Stimulated activated CD4-positive, alpha-beta T cell treated with anti-CD3 and anti-CD28 coated beads, Interleukin-1b, Interleukin-23, amount 100 ng/mL, for 1 hour (primary cell): ENCODE measurements at places on chromosomes 3 and 15.

DNA sequence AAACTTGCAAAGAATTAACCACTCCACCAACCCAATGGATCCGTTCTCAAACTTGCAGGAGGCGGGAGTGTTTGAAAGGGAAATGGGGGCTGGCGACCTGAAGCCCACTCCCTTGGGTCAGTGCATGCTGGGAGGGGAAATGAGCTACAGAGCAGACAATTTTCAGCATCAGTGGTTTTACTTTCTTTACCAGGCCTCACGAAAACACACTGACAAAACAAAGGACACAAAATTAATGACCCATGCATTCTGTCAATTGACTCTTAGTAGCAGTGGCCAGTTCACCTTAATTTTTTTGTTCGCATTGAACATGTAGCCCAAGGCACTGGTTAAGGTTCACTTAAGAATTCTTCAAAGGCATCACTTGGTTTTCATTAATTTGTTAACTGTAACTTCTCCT is 413.5 kb downstream of the MECOM start:
- no peak for DNase-seq

DNA sequence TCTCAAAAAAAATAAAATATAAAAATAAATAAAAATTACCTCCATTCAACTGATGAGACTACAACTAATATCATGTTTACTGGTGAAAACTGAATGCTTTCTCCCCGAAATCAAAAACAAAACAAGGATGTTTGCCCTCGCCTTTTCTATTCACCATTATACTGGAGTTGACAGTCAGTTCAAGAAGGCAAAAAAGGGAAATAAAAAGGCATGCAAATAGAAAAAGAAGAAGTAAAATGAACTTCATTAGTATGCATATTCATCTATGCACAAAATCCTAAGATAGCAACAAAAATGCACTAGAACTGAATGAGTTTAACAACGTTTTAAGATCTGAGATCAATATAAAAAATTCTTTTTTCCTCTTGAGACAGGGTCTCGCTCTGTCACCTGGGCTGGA is 72.7 kb upstream of the FAM174B start:
- no peak for DNase-seq

DNA sequence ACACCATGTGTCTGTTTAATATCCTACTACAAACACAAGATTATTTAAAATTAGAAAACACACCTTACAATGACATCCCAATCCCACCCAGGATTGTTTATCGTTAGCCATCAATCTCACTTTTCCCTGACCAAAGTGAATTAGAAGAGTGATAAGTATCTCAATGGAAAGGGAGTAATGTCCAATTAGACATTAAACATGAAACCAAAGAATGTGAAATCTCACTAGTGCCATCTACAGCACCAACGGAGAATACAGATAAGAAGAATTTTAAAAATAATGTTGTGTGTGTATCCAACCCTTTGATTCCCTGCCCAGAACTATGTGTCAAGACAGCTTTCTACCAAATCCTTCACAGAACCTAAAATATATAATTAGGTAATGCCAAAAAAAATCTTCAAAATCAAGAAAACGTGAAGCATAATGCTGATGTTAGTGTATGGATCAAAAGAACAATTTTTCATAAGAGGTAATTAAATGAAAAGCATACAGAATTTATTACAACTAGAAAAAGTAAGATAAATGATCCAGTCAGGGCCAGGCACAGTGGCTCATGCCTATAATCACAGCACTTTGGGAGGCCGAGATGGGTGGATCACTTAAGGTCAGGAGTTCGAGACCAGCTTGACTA is 64.2 kb downstream of the SCAPER start:
- DNase-seq: no peak

DNA sequence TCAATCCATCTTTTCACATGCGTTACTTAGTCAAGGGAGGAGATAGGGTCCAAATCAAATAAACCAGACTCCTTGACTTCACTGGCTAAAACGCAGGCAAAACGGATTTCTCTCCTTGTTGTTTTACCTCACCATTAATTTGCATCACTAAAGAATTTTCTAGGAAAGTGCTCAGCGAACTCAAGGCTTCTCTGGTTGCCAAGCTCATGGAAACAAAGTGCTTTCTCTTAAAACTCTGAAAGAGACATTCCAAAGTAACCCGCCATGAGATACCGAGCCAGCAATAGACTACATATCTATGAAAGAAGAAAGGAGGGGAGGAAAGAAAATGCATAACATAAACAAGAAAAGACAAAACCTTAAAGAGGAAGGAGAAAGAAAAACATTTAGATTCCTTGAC is 211.7 kb upstream of the WNT5A start:
- no peak for DNase-seq

GRCh38 chr3:129429080-129429451 is 630 bp upstream of the EFCAB12 start:
- DNase-seq: no peak

DNA sequence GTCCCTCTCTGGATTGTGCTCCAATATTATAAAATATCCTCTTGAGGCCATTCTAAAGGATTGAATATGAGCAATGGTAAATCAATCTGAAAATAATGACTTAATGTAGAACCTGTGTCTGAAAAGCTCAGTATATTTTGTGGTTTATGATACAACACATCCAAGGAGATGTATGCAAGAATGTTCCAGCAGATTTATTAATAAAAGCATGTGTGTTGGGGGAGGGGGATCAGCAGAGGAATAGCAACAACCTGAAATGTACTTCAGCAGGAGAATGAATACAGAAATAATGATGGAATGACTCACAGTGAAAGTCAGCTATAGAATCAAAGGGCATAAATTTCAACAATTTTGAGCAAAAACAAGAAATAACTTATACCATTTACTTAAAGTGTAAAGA is 56.7 kb upstream of the NUDT16 start:
- DNase-seq: no peak

- DNase-seq: no peak
Measured at GRCh38 chr3:129276385-129276784, 2.3 kb upstream of the HMCES start.

DNA sequence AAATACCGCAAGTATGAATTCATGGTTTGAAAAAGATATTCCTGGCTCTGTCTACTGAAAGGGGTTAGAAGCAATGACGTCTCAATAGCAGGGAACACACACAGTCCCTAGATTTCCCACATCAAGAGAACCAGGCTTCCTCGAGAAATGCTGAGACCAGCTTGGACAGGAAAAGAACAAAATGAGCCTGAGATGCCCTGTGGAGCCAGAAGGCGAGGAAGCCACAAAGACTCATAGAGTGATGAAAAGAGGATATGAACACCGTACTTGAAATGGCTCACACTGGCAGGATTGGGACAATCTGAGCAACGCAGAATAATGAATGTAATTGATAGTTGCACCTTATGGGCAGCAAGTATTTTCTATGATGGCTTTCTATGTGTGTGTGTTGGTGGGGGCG is 302.4 kb upstream of the ATP10A start:
- no peak for DNase-seq

DNA sequence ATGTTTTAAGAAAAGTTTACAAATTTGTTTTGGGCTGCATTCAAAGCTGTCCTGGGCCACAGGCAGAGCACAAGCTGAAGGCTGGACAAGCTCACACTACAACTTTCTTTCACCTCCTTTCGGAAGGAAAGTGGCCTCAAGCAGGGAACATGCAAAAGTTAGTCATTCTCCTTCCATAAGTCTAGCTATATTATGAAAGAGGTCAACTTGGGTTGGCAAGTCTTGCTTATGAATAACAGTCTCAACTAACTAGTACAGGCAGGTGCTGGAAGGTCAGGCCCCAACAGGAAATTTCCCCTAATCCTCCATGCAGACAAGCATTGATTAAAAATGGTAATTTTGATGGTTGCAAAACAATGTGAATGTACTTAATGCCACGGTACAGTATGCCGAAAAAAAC is 69.4 kb downstream of the OSBPL10 start:
- DNase-seq: no peak

DNA sequence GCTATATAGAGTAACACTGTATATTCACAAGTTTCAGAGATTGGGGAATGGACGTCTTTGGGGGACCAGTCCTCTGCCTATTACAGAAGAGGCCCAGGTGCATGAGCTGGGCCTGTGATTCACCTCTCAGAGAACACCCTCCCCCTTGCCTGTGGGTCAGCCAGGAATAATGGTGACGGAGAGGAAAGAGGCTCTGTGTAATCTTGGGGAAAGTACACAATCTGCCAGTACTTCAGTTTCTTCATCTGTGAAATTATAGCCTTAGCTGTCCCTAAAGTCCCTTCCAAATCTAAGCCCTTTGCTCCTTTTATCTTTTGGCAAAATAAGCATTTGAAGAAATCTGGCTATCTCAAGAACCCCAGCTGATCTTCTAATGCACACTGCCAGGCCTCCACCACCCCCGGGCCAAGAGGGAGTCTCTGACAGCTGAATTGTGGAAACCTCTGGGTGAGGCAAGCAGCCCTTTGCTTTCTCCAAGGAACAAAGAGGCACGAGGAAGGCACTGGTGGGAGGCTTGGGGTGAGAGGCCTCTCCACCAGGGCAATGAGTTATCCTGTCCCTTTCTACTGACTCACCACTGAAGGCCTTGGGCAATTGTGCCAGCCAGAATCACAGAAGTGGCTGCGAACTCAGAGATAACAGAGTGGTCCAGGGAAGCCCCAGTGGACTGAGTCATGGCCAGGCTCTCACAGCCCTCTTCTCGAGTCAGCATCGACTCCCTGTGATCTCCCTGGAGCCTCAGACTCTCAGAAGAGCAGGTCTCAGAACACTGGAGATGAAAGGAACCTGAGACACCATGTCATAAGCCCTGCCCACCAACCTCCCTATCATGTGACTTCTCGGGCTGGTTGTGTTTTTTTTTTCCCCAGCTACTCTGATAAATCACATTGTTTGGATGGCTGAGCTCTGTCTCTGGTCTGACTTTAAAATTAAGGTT is 31.8 kb downstream of the CCNL1 start:
- DNase-seq: peak; percentile 26

DNA sequence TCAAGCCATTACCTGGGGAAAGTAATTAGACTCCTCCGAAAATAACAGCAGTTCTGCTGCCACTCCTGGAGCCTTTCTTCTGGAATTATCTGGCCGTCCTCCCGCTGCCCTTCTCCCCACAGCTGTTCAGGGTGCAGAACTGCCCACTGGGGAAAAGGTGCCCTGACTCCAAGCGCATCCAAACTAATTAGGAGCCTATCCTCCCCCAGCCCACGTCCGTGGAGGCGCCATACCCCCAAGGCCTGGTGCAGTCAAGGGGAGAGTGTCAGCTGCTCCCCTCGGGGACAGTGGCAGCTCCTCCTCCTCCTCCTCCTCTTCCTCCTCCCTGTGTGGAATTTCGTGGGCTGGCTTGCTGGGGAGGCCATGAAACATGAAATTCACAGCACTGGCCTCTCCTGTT is 177.2 kb downstream of the XXYLT1 start:
- no peak for DNase-seq

GRCh38 chr15:57255751-57256341 is 120.5 kb upstream of the CGNL1 start:
- DNase-seq: no peak

DNA sequence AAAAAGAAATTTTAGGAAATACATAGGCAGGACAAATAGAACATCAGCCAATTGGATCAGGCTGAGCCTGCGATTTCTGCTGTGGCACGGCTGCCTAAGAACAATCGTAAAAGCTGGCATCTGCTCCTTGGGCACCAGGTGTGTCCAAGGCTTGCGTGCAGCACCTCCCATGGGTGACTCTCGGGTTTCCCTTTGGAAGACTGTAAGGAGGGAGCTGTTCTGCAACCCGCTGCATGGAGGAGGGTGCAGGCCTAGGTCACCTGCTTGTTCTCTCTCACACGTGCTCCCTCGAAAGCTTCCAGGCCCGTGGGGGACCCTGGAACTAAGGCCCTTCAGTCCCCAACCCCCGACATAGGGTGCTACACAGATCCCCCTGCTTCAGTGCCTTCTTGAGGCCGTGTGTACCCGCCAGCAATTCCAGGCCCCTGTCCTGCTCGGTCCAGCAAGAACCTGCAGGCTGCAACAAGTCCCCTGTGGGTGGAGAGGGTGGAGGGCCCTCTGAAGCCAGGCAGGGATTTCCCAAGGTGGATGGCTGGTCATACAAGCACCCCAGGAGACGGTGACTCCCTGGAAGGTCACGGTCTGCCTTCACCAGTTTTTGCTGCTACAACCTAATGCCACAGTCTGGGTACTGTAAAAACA is 3.4 kb downstream of the GP9 start:
- no peak for DNase-seq

DNA sequence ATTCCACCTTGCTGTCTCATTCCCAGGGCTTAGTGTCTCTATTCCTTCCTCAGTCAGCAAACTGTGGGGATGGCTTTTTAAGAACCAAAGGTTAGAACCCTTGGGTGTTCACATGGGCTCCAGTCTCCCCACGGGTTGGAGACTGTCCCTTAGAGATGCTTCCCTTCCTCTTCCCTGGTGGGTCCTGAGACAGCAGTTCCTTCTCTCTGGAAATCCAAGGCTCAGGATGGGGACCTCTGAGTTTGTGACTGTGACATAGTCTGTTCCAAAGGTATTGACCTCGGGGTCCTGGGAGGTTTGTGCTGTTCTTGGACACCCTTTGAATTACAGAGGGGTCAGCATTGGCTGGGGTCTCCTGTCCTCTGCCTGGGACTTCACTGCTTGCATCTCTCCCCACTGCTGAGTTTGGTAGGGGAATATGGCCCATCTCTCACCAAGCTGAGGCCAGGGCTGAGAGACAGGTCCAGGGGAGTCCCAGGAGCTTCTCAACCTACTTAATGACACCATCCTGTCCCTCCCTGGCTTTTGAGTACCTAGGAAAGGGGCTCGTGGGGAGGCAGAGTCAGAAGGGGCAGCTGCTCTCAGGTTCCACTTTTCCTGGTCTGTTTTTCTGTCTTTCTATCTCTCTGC is 1.5 kb downstream of the GRM2 start:
- no peak for DNase-seq

DNA sequence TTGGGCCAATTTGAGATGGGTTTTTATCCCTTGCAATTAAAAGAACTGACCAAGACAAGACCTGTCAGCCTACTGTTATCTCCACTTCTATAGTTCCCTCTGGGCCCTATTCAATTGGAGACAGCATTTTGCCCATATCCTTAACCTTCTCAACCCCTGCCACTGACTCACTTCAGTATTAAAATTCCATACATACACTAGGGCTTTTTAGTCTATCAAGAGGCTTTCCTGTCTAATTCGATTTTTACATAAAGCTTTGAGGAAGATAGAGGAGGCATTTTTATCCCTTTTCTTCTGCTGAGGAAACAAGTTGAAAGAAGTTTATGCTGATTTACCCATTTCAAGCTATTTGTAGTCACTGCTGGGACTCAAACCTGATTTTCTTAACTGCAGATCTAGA is 51.1 kb downstream of the GTF2E1 start:
- no peak for DNase-seq

DNA sequence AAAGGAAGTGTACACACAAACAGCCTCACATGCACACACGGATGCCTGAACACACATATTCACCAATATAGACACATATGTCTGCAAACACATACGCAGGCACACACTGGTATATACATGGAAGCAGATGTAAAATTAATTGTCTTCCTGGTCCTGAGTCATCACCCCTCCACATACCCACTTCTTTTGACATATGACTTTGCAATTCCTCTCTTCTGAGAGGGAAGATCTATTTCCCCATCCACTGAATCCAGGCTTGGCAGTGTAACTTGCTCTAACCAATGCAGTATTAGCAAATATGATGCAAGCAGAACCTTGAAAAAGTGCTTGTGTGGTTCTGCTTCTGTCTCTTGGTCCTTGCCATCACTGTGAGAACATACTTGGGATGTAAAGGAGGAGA is 76.8 kb upstream of the HRH1 start:
- no peak for DNase-seq

GRCh38 chr3:71689291-71689690 is 35.9 kb downstream of the EIF4E3 start:
- DNase-seq: no peak
